ENCODE measurements at places on chromosomes 1 and 21.
A peak's percentile ranks its signal among the peaks of the same experiment; 100 is the strongest.

DNA sequence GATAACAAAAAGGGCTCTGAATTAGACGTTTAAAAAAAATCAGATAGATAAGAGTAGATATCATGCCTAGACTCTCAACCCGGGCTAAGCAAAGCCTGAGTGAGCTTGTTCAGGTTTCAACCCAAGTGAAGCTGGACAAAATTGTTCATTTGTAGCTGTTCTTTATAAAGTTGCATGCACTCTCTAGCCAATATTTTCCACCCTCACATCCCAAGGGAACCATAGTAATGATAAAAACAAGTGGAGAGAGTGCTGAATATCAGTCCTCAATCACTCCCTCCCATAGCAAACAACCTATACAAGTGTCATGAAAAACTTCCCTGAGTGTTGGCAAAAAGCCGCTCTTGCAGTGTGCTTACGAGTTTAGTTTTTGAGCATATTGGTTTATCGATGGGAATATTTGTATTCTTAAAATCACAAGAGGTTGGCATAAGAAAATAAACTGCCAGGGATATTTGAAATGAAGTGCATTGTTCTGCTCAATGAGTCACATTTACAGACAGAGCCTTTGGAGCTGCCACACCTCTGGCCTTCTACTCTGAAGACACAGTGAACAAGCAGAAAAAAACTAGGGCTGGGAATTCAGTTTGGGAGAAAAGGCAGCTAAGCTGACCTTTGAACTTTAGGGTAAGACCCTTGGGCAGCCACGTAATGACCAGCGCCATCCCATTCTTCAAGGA, 2.2 kb upstream of the CLCA2 start:
- DNase-seq = no peak

- DNase-seq = no peak
Measured at GRCh38 chr21:41899426-41900202, 20.5 kb upstream of the PRDM15 start.

- DNase-seq = no peak
Measured at GRCh38 chr1:12125422-12126355, 41.1 kb upstream of the TNFRSF1B start.

DNA sequence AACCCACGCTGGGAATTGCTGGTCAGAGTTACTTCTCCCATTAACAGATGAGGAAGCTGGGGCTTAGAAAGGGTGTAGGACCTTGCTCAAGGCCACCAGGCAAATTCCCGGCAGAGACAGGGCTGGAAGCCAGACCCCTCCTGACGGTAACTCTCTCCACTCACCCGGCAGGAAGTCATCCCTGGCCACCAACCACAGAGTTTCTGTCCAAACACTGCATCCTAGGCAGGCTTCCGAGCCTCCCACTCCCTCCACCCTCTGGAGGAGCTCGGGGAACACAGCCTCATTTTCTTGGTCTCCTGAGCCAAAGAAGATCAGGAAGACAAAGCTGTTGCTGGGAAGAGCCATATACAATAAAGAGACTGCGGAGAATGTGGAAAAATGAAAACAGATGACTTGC, 25.0 kb upstream of the ZNF436 start:
- DNase-seq = peak; percentile 73

- DNase-seq = no peak
Measured at GRCh38 chr1:235902677-235903542, 36.2 kb upstream of the LYST start.

DNA sequence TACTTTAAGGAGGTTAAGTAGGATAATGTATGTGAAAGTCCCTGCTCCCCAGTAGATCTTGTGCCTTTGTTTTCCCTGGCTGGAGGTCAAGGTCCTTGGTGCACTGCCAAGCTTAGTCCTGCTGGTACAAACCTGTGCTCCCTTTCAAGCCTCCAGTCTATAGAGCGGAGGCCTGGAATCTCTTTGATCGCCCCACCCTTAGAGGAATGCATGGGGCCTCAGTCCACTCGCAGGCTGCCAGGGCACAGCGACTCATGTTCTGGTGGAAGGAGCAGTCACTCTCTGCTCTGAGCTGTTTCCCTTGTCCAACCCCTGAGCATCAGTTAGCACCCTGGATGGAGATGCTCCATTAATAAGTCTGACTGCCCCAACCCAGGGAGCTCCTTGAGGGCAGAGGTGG, 121.8 kb downstream of the HMGB4 start:
- DNase-seq = no peak

DNA sequence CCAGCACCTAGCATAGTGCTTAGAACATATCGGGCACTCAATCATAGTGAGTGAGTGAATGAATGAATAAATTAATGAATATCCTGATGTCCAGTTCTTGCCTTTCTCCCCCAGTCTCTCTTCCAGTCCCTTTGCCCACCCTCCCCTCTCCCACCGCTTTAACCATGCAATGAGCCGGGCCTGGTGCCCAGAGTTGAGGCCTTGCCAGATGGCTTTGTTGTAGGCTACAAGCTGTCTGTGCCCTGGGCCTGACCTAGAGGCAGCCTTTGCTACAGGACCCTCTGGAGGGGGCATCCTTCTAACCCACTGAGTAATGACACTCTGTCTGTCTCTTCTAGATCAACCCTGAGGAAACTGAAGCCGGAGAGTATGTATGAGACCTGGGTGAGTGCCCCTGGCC, 6.9 kb downstream of the CASQ1 start:
- DNase-seq = no peak

DNA sequence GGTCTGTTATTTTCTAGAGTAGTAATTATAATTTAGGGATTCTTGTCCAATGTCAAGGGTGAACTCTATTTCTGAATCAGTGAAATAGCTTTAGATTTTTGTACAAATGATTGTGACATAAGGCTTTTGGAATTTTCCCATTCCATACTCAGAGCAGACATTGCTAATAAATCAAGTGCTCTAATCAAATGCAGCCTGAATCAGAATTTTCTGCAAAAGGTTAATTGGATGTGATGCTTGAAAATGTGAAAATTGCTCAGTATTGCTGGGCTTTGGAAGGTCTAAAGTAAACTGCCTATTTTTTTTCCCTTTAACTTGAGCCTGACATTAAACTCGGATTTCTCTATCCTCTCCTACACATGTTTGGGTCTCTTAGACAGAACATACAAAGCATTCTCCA, 23.2 kb downstream of the SGIP1 start:
- no peak for DNase-seq

GRCh38 chr1:44249543-44249942, 36.3 kb downstream of the DMAP1 start:
- DNase-seq = peak; percentile 50

GRCh38 chr1:109776911-109777310, 13.2 kb upstream of the EPS8L3 start:
- DNase-seq = peak; percentile 89

DNA sequence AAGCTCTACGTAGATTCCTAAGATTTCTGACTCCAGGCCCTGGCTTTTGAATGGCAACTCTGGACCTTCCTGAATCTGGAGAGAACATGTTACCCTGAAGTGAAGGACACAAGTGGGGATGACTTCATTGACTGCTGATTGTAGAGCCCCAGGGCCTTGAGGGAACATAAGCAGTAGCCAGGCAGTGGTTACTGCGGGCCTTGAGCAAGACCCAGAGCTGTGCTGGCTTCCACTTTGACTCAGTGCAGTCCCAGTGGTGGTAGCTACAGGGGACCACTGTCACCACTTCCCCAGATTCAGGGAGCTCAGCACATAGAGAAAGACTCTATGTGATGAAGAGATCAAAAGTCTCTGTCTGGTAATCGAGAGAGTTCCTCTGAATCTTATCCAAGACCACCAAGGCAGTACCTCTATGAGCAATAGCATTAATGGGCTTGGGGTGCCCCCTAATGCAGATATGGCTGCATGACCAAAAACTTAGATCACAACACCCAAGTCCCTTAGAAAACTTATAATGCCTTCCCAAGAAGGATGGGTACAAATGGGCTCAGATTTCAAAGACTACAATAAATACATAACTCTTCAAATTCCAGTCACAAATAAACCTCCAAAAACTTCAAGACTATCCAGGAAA, 1278.3 kb downstream of the AMY1C start:
- DNase-seq = no peak

GRCh38 chr1:46248122-46248920, 758 bp downstream of the RAD54L start:
- peak; percentile 34 for DNase-seq

DNA sequence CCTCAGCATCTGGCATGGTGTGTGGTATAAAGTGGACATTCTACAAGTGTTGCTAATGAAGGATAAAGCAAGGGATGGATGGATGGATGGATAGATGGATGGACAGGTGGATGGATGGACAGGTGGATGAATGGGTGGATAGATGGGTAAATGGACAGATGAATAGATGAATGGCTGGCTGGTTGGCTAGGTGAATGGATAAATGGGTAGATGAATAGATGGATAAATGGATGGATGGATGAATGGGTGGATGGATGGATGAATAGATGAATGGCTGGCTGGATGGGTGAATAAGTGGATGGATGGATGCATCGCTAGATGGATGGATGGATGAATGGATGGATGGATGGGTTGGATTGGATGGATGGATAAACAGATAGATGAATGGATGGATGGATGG, 66.2 kb downstream of the SUSD4 start:
- no peak for DNase-seq

GRCh38 chr21:31075848-31076247, 37.6 kb upstream of the KRTAP19-8 start:
- no peak for DNase-seq

DNA sequence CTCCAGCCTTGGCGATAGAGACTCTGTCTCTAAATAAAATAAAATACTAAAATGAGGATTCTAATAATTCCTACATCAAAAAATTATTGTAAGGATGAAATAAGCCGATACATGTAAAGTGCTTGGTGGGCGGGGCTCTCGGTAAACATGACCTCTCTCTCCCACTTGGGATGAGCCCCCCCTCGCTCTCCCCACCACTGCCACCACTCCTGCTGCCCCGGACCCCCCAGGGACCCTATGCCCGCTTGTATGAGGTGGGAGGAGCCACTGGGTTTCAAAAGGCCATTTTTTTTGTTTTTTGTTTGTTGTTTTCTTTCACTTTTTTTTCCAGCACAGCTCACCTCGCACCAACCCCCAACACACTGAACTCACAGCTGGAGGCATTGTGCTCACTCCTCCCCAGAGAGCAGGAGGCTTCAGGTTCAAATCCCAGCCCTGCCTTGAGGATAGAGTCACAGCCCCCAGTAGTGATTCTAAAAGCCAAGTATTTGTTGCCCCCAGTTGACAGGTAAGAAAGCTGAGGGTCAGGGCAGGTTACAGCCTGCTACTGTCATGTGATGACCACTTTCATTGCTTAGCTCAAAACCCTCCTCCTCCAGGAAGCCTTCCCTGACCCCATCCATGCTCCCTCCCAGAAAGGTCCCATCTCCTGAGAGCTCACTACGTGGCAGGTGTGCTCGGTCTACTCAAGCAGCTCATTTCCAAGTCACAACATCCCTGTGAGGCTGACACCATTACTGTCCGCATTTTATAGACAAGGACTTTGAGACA, 4.2 kb downstream of the SDC3 start:
- DNase-seq = no peak

All from lung (tissue), 17 donors.